Left forelimb (tissue), 1 donor: ENCODE measurements at places on chromosomes 16 and 17.

DNA sequence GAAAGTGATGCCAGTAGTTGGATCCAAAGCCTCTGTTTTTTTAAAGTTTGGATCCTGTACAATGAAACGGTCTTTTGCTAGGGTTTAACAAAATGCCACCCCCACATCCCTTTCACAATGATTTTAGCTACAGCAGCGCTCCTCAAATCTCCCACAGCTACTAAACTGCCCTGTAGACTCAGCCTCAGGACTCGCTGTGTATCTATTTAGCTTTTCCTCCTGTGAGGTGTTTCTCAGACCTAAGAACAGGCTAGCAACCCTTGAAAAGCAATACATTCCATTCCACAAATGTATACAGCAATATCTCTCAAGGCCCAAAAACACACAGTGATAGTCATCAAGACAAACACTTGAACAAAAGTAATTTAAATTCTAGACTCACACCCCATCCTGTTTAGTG is 206.4 kb downstream of the ZFHX3 start:
- no peak for DNase-seq

DNA sequence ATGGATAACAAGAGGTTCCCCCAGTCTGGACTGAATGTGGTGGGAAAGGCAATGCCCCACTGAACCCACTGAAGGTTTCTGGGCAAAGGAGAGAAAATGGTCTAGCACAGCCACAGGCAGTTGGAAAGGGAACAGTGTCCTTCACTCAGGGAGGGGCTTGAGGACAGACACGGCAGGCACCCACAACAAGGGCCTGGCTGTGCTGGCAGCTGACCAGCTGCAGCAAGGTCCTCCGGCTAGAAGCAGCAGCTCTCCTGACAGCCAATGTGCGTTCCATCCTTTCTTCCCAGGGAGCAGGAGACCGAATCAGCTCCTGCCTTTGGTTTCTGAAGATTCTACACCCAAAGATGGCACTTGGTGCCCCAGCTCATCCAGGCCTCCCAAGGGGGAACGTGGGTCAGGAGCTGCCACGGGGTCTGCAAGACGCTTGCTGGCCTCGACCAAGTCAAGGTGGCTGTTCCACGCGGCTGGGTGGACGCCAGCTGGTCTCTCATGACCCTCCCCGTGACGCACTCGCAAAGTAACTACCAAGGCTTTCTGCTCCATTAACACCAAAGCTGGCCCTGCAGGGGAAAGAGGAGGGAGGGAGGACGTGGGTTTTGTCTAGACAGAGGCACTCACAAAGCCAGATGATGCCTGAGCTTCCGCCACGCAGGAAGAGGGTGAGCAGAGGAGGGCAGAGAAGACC is 11.1 kb downstream of the ABR start:
- DNase-seq = no peak

DNA sequence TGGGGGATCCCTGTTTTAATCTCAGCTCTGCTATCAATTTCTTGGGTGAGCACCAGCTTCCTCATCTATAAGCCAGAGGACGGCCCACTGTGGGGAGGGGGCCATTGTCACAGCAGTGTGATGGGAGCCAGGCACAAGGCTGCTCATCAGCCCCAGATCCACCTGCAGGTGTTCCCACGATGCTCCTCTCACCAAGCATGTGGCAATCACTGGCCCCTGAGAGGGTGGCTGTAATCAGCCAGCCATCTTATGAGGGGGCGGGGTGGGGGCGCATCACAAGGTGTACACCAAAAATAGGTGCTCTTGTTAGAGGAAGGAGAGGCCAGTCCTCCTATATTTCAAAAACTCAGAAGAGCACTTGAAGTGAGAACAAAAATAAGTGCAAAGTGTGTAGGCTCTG is 31.2 kb downstream of the HNF1B start:
- no peak for DNase-seq

- no peak for DNase-seq
These were observed 536.3 kb upstream of the EEF2KMT start for GRCh38 chr16:5633845-5634440.

GRCh38 chr16:16017812-16018211 is 68.4 kb downstream of the ABCC1 start:
- no peak for DNase-seq

GRCh38 chr17:78062596-78062995 is 66.0 kb downstream of the TMC6 start:
- DNase-seq = no peak

DNA sequence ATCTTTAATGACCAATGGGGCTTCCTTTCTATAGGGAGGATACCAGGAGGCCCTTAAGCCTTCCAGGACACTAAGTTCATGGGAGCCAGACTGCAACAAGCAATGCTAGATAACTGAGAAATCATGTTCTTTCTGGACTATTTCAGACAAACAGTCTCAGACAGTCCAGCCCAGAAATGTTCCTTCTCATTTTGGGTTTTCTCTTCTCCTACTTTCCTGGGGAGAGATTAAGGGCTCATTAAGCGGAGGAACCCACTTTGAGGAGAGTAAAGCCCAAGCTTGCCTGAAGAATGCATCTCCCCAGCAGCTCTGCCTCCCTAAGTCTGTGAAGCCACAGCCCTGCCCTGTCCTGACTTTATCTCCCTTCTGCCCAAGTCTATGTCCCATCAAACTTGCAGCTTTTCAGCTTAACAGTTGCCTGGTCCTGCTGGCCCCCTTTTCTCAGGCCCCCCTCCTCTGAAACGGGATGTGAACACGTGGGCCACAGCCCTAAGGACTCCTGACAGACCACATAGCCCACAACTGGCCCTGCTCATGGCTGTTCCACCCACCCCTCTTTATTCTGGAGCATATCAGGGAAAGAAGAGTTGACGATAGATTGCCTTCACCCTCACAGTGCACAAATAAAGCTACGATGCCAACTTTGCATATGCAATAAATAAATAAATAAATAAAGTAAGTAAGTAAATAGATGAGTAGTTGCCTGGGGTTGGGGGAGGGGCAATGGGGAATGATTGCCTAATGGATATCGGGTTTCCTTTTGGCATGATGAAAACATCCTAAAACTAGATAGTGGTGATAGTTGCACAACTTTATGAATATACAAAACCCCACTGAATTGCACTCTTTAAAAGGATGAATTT is 111.0 kb downstream of the N4BP1 start:
- no peak for DNase-seq

GRCh38 chr17:63533433-63534077 is 10.4 kb downstream of the KCNH6 start:
- DNase-seq = no peak

GRCh38 chr17:56601591-56601990 is 8.1 kb downstream of the NOG start:
- DNase-seq = no peak

DNA sequence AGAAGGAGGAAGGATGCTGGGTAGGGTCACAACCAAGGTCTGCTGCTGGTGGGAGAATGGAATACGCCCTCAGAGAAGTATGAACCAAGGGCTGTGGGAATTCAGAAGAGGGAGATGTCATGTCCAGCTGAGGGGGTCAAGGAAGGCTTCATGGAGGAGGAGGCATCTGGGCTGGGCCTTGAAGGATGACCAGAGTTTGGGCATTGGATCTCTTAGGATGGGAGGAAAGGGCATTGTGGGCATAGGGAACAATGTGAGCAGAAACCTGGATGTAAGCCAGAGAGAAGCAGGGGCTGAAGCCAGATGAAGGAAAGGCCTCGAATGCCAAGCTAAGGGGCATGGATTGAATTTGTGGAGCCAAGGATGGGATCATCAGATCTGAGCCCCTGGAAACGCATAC is 49.2 kb upstream of the MAP3K14 start:
- DNase-seq = no peak

DNA sequence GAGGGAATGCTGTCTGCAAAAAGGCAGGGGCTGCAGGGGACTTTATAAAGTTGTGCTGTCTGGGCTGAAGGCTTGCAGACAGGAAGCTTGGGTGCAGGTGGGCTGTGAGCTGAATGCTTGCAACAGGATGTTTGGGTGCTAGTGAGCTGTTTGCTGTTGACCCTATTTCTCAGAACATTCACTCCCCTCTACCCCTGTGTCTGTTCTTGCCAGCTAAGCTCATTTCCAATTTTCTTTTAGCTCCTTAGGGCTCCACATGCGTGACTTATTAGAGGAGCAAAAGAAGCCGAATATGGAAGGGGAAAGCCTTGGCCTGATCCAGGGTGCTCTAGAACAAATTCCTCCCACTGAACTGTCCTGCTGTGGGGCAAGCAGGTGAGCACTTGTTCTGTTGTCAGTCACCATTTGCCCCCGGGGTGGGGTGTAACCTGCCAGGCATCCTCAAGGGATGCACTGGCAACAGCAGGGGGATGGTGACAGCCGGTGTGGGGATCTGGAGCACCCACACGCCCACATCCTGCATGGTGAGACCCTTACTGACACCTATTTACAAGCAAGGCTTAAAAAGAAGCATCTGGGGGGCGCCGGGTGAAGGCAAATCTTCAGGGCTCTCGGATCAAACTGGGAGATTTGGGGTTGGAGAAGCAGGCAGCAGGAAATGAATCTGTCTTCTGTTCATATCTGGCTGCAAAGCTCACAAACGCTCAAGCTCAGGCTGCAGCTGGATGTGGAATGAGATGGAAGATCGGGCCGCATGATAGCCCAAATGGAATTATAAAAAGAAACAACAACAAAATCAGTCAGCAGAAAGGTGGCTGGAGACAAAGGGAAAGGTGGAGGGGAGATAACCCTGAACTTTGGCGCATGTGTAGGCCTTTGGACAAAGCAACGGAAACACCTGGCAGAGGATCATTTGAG is 21.1 kb upstream of the NUP93 start:
- DNase-seq = no peak

DNA sequence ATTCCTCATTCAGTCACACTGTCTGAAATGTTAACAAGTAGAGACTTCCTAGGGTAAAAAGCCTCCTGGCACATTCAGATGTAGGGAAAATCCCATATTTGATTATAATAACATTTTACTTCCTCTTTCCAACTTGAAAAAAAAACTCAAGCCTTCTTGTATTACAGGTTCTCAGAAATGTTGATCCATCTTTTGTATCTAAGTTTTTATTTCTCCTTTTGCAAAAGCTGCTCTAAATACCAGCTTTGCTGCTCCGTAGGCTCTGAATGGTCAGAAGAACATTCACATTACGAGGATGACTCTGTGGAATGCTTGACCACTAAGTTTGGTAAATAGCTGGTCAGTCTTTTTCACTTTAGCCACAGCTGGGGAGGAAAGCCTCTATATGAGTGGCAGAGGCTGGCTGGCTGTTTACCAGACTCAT is 13.2 kb upstream of the HEATR6 start:
- no peak for DNase-seq

DNA sequence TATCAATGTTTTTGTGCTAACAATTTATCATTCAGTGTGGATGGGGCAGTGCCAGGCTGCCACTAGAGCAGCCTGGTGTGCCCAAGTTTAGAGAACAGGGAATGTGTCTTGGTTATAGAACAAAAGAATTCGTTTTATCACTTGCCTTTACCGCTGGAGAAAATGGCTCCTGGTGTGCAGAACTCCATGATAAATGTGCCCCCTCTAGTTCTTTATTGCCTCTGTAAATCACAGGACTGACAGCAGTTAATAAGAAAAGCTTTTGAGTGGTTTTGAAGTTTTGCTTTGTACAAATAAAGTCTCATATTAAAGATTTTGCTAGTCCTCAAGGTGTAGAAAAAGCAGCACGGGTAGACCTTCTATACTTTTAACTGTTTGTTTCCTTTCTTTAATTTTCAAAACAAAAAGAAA is 28.2 kb upstream of the PSMD7 start:
- DNase-seq = no peak
